ENCODE measurements at places on chromosomes 2 and 18.

GRCh38 chr2:235206980-235207579, 255.3 kb downstream of the SH3BP4 start:
- H3K4me3 ChIP-seq, result no peak overlapping the region
- H3K36me3 ChIP-seq, result no peaks in the 10 kb centered on the region
- H3K4me1 ChIP-seq, result no peaks in the 10 kb centered on the region
- H3K27ac ChIP-seq, result no peak overlapping the region
- no peaks in the 10 kb centered on the region for H3K27me3 ChIP-seq
- DNase-seq, result no peak

DNA sequence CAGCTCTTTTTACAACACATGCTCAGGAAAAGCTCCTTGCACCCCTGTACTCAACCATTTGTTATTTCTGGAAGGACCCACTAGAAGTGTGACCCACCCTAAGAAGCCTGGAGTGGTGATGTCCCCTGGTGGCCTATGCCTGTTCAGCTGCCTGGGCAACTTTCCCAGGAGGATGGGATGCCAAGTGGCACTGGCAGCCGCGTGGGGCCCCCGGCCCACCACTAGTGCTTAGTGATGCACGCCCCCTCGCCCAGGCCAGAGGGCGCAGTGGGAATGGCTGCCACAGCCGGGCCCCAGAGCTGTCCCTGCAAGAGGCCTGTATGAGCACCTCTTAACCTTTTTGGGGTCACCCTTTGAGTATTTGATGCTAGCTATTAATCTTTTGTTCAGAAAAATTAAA, 18.1 kb downstream of the IMPA2 start:
- no peak overlapping the region for H3K27ac ChIP-seq
- no peak overlapping the region for H3K4me3 ChIP-seq
- H3K36me3 ChIP-seq, result peaks cover 53% of the 10 kb centered on the region
- peaks cover 25% of the 10 kb centered on the region for H3K4me1 ChIP-seq
- no peak for DNase-seq
- H3K27me3 ChIP-seq, result no peaks in the 10 kb centered on the region

DNA sequence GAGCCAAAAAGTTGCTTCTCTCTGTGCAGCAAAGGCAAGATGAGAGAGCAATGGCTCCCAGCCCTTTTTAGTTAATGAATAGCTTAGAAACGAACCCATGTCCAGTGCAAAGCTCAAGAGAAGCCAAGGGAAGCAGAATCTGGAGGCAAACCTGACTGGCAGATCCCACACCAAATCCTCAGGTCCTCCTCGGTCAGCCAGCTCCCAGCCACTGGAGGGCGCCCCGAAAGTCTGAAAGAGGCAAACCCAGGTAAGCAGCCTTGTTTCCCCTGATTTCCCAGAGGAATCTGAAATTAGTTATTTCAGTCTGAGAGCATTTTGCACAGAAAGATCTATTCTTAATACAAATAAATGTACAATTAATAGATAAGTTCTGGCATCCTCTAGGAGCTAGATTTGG, 71.3 kb upstream of the PID1 start:
- H3K27ac ChIP-seq, result peak overlapping the region; percentile 34
- no peaks in the 10 kb centered on the region for H3K36me3 ChIP-seq
- H3K27me3 ChIP-seq, result no peaks in the 10 kb centered on the region
- peak overlapping the region; percentile 37 for H3K4me3 ChIP-seq

- no peak overlapping the region for H3K4me3 ChIP-seq
- DNase-seq, result no peak
- H3K27me3 ChIP-seq, result no peaks in the 10 kb centered on the region
- no peaks in the 10 kb centered on the region for H3K4me1 ChIP-seq
- H3K27ac ChIP-seq, result no peak overlapping the region
Measured at GRCh38 chr2:15756011-15756550, 164.4 kb downstream of the DDX1 start.

DNA sequence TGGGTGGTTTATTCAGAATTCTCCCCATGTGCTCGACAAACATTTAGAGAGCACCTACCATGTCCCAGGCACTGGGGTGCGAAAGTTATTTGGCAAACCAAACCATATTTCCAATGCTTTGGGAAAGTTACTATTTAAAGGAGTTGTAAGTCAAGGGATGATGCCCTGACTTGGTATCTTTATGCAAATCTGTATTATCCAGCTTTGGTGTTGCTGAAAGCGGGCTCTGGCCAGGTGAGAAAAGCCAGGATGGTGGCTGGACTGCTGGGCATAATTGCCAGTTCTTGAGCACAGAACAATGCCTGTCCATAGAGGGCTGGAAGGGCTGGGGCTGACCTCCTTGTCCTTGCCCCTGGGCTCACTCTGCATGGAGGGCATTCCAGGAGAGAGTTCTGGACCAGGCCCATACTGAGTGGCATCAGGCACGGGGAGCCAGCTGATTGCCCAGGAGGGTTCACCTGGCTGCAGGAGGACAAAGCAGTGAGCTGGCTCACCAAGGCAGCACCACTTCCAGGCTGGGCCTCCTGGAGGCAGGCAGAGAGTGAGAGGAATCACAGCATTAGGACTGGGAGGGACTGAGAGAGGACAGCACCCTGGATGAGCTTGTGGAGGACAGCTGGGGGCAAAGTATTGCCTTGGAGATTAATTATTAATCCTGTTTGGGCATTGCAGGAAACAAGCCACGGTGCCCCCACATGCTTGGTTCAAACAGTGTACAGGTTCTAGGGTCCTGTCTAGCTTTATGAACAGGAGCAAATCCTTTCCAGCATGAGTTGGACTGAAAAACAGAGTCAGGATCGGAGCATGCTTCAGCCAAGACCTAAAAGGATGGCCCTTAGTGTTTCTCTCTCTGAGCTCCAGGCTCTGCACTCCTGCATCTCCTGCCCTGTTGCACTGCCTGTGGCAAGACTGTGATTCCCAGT, 7.1 kb downstream of the KHK start:
- H3K36me3 ChIP-seq, result no peaks in the 10 kb centered on the region
- no peak overlapping the region for H3K4me3 ChIP-seq
- no peak overlapping the region for H3K27ac ChIP-seq
- no peaks in the 10 kb centered on the region for H3K27me3 ChIP-seq
- no peak for DNase-seq

Measured in CD14-positive monocyte (primary cell).